ENCODE measurements at places on chromosomes 16 and 17. TPM values are rescaled to one million over a fixed set of nuclear protein-coding genes. Genes with fewer than 3 reads are reported as not detected.

Gene ZFPM1
- polyA plus RNA-seq, result 8.7 TPM

Gene TK2
- polyA plus RNA-seq, result 39.2 TPM

DNA sequence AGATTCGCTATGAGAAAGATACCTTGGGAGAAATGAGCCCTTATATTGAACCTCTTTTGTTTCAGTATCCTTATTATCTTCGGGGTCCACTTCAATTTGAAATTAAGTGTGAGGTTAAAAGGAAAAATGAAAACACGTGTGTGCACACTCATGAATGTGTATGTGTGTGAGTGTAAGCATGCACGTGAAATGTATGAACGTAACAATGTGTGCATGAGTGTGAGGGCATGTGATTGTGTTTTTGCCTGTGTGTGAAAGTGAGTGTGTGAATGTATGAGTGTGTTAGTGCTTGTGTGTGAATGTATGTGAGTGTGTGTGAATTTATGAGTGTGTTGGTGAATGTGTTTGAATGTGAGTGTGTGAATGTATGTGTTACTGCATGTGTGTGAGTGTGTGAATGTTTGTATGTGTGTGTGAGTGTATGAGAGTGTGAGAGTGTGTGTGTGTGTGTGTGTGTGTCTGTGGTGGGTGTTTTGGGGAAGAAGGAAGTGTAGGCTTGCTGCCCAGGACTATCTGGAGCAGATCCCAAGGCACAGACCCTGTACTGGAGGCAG, 224.0 kb upstream of the CDH13 start:
- DNase-seq, result no peak

DNA sequence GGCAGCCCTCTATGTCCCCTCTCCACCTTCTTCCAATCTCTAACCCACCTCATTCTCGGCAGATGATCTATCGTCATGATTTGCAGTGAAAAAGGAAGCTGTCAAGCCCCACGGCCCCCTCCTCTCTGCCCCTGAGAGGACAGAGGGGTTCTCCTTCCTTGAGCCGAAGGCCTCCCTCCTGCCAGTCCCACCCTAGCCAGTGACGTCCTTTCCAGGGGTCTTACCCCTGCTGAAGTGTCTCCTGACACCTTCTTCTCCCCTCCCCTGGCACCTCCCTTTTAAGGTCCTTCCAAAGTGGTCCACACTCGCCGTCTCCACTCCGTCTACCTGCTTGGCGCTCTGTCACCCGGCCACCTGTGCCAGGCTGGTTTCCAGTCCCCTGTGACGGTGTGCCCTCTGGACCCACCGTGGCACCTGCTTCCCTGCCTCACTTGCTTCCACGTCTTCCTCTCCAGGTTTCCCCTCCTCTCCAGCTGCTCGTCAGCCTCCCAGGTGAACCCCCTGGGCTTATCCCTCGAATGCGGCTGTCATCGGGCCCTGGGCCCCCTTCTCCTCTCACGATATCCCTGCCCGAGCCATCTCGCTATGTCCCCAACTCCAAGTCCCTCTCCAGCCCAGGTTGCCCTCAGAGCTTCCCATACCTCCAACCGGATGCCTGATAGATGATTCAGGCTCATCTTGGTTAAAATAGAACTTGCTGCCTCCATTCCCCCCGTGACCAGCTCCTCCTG, 5.7 kb downstream of the CCDC102A start:
- DNase-seq, result no peak

Gene BRIP1
- 5.6 TPM for polyA plus RNA-seq

- DNase-seq, result no peak
Measured at GRCh38 chr16:88926374-88926990, 50.5 kb downstream of the CBFA2T3 start.

Gene RAB37
- polyA plus RNA-seq, result 4.5 TPM

DNA sequence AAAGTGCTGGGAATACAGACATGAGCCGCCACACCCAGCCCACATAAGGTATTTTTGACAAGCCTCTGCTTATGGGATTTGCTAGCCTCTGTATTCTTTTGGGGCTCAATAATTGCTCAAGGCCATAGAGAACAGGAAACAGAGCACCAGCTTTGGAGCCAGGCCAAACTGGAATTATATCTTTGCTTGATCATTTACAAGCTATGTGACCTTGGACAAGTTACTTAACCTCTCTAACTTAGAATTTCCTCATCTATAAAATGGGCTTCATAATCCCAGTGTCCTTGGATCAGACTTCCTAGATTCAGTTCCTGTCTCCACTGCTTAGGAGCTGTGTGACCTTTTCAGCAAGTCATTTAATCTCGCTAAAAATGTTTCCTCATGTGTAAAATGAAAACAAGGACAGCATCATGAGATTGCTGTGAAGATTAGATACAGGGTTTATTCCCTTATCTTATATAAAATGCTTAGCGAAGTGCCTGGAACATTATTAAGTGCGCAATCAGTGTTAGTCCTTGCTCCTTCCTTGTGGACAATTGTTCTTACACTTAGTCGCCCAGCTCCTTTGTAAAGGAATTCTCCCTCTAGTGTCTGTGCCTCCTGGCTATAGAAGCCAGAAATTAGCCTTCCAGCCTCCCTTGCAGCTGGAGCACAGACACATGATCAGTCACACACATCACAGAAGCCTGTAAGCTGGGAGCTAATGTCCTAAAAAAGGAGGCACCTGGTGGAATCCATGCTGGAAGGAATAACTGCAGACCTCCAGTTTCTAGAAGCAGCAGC, 16.6 kb downstream of the KRT9 start:
- no peak for DNase-seq

Gene TMC8
- polyA plus RNA-seq, result 5.6 TPM

DNA sequence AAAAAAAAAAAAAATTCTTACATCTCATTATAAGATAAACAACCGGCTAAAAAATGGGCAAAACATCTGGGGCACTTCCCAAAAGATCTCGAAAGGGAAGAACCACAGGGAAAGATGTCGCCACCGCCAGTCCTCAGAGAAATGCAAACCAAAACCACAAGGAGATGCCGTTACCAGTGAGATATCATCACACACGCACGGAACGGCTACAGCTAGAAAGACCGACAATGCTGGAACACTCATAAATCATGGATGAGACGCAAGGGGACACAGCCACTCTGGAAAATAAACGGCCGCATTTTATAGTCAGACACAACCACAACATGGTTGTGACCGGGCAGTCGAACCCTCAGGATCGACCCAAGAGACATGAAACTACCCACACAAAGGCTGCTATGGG, 24.5 kb downstream of the WDR45B start:
- no peak for DNase-seq

DNA sequence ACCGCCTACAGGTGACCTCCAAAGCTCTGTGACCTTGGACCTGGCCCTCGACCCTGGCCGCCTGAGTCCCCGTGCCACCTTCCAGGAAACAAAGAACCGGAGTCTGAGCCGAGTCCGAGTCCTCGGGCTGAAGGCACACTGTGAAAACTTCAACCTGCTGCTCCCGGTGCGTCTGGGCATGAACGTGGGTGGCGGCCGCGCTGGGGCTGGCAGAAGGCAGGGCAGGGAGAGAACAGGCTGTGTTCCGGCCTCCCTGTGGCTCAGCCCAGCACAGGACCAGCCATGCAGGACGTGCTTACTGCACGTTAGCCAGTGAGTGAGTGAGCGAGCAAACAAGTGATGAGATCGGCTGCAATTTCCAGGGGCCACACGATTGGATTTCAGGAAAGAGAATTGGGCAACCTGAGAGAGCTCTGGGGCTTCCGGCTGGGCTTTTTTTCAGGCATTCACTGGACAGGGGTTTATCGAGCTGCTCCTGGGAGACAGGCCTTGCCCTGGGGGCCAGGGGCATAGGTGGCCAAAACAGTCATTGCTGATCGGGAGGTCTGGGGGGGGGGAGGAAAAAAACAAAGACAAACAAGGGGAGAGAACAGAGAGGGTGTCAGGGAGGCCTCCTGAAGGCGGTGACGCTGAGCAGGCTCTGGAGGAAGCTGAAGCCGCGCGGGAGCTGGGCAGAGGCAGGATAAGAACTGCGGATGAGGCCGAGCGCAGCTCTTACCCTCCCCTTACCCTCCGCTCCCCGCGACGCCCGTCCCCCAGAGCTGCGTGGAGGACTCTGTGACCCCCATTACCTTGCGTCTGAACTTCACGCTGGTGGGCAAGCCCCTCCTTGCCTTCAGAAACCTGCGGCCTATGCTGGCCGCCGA, 16.9 kb downstream of the ITGAX start:
- no peak for DNase-seq

DNA sequence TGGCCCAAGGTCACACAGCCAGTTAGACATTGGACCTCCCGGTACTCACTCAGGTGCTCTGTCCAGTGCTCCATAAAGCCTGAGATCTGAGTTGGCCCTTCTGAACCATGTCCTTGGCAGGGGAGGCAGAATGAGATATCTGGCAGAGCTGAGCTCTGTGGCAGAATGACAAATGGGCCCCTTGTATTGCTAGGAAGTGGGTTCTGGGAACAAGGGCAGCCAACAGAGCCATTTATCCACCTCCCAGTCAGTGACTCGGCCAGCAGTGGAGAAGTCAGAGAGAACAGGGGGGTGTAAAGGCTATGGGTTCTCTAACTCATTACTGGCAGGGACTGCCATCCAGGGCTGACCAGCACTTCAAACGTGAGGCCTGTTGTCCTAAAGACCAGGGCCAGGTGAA, 117.1 kb upstream of the NLRP1 start:
- DNase-seq, result no peak

- no peak for DNase-seq
Measured at GRCh38 chr17:1488826-1489270, 3.6 kb downstream of the MYO1C start.

DNA sequence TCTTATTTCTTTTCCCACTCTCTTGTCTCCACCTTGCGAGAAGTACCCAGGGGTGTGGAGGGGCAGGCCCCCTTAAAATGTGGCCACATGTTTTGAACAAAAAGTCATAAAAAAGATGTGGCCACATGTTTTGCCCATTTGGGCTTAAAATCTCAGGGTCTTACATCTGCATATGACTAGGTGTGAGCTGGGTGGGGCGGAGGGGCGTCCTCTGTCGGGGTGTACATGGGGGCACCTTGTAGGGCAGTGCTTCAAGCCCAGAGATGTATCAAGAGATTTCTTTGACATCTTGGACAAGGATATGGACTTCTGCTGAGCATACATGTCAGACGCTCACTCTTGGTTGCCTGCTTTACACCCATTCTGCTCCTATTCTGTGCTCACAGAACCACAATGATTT, 13.0 kb upstream of the SLC47A1 start:
- DNase-seq, result no peak

Gene GGT6
- polyA plus RNA-seq, result 0.15 TPM

DNA sequence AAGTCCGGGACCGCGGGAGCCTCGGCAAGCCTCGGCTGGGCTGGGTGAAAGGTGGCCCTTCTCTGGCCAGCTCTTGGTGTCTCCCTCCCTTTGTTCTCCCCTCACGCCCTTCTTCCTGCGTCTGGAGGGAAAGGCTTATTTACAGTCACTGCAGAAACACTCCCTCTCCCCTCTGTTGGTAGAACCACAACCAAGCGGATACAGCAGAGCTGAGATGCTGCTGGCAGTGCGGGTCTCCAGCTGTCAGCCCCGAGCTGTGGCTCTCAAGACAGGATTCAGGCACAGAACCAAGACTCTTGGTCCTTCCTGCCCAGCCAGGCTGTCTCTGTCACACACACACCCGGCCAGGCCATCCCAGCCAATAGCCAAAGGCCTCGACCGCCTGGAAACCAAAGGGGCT, 133.3 kb downstream of the ENGASE start:
- no peak for DNase-seq

GRCh38 chr16:29141586-29142324, 156.9 kb downstream of the LAT start:
- DNase-seq, result no peak

Gene SYT17
- polyA plus RNA-seq, result 35.1 TPM

- no peak for DNase-seq
Measured at GRCh38 chr17:12463102-12463501, 202.6 kb upstream of the MYOCD start.

DNA sequence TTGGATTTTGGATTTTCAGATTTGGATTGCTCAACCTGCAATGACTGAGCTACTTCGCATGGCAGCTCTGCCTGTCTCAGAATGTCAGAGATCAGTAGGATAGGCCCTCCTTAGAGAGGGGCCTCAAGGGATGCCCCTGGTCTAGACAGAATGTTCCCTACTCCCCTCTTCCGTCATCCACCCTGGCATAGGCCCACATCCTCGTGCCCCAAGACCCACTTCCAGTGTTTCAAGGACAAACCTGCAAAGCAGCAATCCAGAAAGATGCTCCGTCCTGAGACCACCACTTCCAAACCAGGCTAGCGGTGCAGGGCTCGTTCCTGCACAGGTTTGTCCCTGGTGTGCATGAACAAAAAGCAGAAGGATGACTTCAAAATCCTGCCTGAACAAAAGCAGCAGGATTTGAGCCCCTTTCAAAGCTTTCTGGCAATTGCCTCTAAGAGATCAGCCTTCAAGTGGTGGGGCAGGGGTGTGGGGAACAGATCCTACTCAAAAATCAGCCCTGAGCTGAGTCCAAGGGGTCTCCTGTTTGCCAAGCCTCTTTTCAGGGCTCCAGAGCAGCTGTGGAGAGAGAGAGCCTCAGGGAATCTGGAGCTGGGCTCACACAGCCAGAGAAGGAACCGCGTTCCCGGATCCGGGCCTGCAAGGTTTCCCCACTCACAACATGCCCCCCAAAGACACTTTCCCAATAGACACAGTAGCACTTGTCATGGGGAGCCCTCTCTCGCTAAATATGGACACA, 121.1 kb downstream of the SOCS1 start:
- no peak for DNase-seq

DNA sequence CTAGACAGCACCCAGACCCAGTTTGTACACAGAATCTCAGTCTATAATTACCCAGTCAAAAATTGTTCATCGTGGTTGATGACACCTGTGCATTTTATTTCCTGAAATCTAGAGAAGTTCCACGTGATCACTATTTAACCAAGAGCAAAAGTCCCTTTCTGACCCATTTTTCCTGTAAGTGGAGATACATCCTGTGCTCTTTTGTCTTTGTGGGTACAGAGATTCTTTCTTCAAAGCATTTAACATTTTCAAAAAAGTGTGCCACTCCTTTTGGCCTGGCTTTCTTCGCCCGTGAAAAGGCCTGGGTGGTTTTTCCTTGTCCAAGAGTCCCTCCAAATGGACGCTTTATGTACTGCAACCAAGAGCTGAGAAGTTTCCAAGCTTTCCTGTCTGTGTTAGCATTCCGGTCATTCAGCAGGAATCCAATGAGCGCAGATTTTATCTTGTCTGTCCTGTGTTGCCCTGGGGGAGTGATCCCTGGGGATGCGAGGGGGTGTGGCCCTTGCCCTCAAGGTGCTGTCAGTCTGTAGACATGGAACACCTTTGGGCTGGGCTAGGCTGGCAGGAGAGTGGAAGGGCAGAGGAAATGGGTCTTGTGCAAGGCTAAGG, 161.1 kb upstream of the CACNG5 start:
- peak; percentile 92 for DNase-seq

- DNase-seq, result no peak
Measured at GRCh38 chr17:17118399-17118798, 76.1 kb downstream of the MPRIP start.

Gene FXR2
- polyA plus RNA-seq, result 54.1 TPM

Gene LRRC75A
- 12.9 TPM for polyA plus RNA-seq

Gene DNAAF8
- 6.0 TPM for polyA plus RNA-seq

- no peak for DNase-seq
Measured at GRCh38 chr17:16573466-16573865, 4.5 kb upstream of the ZNF287 start.

Gene ESRP2
- polyA plus RNA-seq, result 1.2 TPM

DNA sequence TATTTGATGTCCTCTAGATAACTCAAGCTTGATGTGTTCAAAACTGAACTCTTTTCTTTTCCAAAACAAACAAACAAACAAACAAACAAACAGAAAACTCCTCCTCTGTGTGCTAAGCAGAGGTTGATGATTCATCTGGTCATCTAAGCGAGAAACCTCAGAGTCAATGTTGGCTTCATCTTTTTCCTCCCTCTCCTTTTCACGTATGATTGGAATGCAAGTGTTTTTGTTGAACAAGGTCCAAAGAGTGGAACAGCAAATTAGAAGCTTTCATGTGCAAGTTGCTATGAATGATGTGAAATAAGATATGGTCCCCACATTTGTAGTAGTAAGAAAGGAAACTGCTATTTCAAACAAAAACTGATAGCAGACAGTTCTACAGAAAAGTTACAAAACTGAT, 52.5 kb downstream of the TBX4 start:
- no peak for DNase-seq
